ENCODE measurements at places on chromosomes 7 and 10.

GRCh38 chr7:156725073-156725472 lies 84.5 kb downstream of the RNF32 start:
- no peak for DNase-seq

- no peak for DNase-seq
These were observed 13.7 kb upstream of the DNTT start for GRCh38 chr10:96290368-96291133.

DNA sequence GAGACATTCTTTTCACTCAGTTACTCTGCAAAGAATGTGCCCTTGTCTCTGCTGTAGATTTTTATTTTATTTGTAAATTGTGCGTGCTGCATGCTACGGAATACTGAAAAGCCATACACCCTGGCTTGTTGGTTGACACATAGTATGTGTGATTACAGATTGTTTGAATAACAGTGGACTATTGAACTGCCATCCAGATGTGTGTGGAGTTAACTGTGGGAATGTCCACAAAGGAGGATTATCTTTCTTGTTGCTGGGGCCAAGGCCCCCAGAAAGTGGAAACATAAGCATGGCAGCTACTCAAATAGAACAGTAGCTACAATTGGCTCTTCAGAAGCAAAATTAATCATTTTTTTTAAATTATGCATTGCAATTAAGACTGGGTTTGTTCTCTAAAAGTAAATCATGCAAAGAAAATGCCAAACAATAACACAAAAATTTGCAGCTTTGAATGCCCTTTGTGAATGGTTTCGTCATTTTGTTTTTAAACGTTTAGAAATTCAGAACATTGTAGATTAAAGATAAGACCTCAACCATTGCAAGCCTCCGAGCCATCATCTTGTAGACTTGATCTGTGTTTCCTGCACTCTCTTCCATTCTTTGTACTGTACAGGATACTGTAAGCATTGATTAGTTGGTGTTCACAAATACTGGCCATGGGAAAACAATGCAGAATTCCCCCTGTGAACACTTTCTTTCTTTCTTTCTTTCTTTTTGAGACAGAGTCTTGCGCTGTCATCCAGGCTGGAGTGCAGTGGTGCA lies 210.3 kb upstream of the TCF7L2 start:
- no peak for DNase-seq

GRCh38 chr7:104777301-104777800 lies 236.7 kb upstream of the KMT2E start:
- no peak for DNase-seq

DNA sequence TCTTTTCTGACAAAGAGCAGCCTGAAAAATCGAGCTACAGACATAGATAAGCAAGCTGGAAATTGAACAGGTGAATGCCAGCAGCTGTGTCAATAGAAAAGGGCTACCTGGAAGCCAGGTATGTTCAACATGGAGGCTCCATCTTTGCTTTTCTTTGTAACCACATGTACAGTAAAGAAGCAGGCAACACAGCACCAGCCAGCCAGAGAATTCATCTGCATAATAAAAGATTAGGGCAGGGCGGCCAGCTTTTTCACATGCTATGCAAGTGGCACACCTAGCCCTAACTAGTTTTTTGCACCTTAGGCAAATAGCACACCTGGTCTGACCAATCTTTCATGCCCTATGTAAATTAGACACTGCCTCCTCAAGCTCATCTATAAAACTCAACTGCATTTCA lies 25.7 kb downstream of the COG5 start:
- no peak for DNase-seq

Data from fibroblast of skin of scalp (primary cell).